ENCODE measurements at places on chromosomes 16 and 17.

- DNase-seq = no peak
Observed at GRCh38 chr16:35750701-35751104, 2291.3 kb downstream of the TP53TG3F start.

DNA sequence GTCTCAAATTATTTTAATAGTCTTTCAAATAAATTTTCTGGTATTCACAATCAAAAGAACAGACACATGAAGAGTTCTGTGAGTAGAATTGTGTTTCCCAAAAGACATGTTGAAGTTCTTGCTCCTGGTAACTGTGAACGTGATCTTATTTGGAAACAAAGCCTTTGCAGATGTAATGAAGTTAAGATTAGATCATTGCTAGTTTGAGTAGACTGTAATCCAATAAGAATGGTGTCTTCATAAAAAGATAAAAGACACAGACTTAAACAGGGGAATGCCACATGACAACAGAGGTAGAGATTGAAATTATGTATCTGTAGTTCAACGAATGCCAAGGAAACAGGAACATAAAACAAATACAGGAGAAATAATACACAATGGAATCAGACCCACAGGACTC, 357.4 kb upstream of the CA10 start:
- DNase-seq = no peak

- DNase-seq = no peak
Observed at GRCh38 chr17:77460514-77461046, 319.8 kb downstream of the SEC14L1 start.

DNA sequence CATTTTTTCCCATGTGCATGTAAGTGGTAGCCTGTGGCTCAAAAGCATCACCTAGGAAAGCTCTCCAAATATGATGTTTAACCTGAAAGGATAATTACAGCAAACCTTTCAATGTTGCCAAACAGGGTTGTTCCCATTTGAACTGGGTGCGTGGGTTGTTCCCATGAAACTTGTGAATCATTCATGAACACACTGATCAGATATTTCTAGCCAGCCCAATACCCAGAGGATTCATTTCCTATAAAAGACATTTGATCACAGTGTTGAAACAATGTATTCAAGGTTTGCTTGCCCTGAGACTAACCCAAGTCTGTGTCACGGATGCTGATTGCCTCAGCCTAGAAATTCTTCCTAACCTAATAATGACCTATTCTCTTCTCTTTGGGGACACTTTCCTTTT, 12.9 kb downstream of the KRT39 start:
- no peak for DNase-seq

DNA sequence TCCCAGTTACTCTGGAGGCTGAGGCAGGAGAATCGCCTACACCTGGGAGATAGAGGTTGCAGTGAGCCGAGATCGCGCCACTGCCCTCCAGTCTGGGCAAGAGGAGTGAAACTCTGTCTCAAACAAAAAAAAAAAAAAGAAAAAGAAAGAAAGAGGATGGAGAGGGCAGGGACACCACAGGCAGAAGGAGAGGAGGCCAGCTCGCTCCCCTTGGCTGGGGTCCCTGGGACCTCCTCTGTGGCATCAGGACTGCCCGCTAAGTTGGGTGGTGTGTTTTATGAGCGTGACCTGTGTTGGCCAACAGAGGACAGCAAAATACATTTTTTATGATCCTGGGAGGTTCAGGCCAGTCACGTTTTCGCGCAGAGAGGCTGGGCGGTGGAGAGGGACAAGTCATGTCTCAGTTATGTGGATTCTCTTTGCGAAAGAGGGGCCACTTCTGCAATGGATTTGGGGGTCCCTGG, 229.6 kb downstream of the MRTFB start:
- peak; percentile 88 for DNase-seq

DNA sequence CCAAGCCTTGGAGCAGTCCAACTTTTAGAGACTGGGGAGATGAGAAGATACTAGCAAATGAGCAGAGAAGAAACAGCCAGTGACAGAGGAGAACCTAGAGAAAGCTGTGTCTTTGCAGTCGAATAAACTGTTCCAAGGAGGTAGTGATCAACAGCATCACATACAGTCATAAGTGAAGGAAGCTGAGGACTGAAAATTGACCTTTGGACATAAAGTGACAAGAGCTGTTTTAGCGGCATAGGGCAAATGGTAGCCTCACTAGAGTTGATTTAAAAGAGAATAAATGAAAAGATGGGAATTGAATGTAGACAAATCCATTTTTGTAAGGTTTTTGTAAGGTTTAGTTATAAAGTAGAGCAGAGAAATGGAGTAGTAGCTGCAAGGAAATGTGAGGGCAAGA, 131.2 kb upstream of the HLF start:
- DNase-seq = no peak

GRCh38 chr16:81327011-81327410, 12.2 kb downstream of the GAN start:
- no peak for DNase-seq

DNA sequence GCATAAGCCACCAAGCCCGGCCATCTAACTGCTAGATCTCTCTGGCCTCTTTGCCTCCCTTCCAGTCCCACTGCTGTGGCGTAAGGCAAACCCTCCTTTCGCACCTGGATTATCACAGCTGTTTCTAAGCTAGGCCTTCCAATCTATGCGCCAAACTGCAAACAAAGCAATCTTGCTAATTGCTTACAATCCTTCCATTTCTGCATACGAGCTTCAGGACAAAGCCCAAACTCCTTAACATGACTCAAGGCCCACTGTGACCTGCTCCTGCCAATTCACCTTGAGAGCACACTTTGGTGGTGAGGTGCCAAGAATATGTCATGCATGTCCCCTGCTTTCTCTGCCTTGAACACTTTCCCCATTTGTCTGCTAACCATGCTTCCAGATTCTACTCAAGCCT, 6.0 kb upstream of the ARL5C start:
- no peak for DNase-seq

GRCh38 chr17:8087075-8087951, at the start of gene ALOX12B:
TSS of gene ALOX12B (minus strand) at chr17:8087716. CDS start at chr17:8087442, 274 bp downstream.
- no peak for DNase-seq

DNA sequence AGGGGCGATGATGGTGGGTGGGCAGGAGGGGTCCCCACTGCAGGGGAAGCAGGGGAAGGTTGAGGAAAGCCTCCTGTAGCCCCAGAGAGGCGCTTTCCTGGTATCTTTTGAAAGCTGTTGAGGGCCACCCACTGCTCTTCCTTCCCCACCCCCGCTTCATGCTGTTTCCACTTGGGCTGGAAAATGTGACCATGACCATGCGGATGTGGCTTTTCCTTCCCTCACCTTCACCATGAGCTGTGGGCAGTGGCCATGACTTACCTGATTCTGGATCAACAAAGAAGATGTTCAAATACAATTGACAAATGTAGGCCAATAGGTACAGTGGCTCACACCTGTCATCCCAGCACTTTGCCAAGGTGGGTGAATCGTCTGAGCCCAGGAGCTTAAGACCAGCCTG, 13.8 kb downstream of the MVP start:
- DNase-seq = no peak

GRCh38 chr16:74249254-74249653, 47.4 kb upstream of the PSMD7 start:
- DNase-seq = no peak

DNA sequence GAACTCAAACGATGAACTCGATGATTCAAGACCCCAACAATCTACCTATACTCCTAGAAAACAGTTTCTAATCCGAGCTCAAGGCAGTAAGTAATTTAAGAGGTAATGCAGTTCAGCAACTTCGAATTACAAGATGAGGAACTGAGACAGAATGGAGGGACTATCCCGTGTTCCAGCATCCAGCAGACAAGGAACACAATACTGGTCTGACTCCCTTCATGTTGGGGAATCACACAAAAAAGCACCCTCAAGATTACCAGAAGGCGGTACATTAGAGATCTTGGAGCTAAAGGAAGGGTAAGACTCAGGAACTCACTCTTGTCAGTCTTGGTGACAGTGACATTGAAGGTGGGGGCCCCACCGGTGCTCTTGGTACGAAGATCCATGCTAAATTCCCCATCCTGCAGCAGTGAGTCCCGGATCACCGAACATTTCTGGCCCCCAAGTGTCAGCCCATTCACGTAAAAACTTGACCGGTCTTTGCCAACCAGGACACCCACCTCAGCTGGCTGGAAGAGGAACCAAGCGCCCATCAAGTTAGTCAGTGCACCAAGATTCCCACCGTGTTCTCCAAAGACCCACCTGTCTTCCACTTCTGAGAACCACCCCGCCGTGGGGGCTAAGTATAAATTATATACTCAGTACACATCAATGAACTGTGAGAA, 1.9 kb downstream of the PFN1 start:
- DNase-seq = no peak
